GM12864 (cell line): ENCODE measurements at places on chromosomes 13 and 19.
A peak's percentile ranks its signal among the peaks of the same experiment; 100 is the strongest.

GRCh38 chr19:2561221-2561620 lies 85.3 kb downstream of the GADD45B start:
- no peak for DNase-seq

- no peak for DNase-seq
Observed at GRCh38 chr19:1164684-1165531, 9.2 kb downstream of the SBNO2 start.

- no peak for DNase-seq
Observed at GRCh38 chr13:60754211-60755090, 357.4 kb downstream of the TDRD3 start.

DNA sequence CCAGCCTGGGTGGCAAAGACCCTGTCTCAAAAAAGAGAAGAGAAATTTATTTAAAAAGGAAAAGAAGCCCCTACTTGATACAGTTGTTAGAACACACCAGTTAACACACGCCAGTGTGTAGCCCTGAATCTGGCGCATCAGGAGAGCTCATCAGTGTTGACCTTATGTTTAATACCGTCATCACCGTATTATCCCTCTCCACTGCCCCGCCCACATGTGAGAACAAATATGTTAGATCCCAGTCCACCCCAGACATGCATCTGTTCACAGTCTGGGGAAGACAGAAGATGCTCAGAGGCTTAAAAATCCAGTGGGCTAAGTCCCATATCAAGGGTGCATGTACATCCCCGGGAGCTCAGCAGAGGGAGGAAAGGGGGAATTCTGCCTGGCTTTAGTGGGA lies 155.2 kb downstream of the DPF1 start:
- no peak for DNase-seq

- no peak for DNase-seq
Observed at GRCh38 chr13:75645141-75645540, 9.0 kb downstream of the LMO7 start.

DNA sequence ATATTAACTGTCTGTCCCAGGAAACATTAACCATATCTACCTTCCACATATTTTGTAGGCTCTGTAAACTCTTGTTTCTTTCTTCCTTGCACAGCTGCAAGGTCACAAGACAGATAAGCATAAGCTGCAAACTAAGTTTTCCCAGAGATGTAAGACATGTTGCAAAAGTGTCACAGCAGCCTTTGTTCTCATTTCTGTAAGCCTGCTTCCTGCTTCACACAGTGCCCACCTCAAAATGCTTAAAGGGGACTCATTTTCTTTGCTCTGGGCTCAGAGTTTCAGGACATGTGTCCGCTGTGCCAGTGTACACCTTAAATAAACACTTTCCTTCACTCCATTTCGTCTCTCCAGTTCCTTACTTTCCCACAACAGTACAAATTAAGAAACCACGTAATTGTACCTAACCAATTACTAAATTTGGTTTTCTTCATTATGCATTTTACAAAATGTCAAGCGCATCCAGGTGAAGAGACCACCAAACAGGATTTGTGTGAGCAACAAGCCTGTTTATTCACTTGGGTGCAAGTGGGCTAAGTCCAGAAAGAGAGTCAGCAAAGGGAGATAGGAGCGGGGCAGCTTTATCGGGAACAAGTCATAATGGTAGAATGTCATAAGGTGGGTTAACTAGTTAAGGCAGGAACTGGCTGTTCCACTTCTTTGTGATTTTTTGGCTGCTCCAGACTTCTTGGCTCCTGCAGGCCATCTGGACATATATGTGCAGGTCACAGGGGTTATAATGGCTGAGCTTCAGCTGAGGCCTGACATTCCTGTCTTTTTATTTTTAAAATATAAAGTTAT lies 12.7 kb upstream of the ZNF431 start:
- no peak for DNase-seq

- no peak for DNase-seq
Observed at GRCh38 chr19:11963566-11964355, 1.1 kb upstream of the ZNF763 start.

GRCh38 chr19:33269016-33269415 lies 33.3 kb downstream of the CEBPA start:
- no peak for DNase-seq

DNA sequence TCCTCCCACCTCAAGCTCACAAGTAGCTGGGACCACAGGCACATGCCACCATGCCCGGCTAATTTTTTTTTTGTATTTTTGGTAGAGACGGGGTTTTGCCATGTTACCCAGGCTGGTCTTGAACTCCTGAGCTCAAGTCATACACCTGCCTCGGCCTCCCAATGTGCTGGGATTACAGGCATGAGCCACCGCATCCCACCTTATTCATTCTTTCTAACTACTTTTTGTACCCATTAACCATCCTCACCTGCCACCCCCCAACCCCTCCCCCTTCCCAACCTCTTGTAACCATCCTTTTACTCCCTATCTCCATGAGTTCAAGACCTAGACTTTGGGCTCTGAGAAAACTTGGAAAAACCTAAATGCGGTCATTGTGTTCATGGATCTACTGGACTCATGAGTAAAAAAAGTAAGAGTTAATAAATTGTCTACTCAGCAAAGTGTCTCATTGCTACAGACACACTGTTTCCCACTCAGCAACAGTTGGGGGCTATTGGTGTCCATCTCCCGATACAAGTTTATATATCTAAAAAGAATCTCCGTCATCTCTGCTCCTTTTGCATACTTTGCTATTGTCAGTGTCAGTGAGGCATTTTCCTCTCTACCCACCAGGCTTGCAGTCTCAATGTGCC lies 44.1 kb upstream of the MEDAG start:
- DNase-seq, result no peak

- no peak for DNase-seq
Observed at GRCh38 chr13:113365971-113366588, 2.1 kb upstream of the GRTP1 start.

DNA sequence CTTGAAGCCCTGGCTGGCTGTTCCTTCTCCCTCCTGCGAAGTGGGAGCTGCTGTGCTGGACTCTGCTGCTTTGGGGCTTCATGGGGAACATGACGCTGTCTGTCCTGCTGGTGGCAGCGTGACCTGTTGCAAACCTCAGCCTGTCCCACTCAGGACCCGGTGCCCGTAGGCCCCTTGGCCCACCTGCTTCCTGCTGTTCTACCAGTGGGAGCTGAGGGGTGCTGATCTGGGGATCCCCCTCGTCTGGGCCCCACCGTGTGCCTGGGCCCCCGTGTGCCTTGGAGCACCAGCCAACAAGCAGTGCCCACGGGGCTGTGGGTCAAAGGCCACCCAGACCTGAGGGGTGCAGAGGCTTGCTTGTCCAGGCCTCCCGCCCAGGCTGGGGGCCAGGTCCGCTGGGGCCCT lies 5.3 kb downstream of the SPPL2B start:
- DNase-seq, result no peak

- DNase-seq, result no peak
Observed at GRCh38 chr13:98459171-98459681, 117.7 kb downstream of the STK24 start.

DNA sequence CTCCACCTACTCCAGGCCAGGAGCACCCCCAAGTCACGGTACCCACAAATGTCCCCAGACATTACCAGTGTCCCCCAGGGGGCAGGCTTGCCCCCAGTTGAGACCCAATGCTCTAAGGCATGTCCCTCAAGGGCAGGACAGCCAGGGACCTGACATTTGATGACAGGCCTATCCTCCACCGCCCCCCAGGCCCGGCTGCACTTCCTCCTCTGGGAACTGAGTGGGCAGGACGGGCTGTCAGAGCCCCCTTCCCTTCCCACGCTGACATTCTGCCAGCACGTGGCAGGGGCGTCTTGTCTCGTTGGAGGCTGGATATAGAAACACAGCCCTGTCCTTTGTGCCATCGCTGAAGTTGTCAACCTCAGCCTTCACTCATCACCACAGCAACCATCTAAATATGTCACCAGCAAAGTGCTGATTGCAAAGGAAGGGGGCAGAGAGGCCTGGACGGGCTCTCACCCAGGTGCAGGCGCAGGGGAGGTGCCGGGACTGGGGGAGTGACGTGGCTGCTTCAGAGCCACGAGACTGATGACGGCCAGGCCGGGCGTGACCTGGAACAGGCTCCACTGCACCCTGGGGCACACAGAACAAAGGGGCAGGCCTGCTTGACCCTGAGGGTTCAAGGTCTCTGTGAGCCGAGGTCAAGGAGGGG lies 38.4 kb downstream of the GNG7 start:
- peak; percentile 50 for DNase-seq
